ENCODE measurements at places on chromosomes 13 and 19.

GRCh38 chr19:13831537-13832467, 36.6 kb downstream of the ZSWIM4 start:
- DNase-seq, result no peak

DNA sequence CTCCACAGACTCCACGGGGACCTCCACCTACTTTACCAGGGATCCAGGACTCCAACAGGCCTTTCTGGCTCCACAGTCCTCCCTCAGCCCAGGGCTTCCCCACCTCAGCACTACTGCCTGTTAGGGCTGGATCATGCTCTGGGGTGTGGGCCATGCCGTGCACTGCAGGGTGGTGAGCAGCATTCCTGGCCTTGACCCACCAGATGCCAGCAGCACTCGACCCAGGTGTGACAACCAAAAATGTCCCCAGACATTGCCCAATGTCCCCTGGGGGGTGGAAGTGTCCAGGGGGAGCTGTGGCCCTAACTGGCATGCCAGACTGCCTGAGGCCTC, 42.0 kb downstream of the EPS15L1 start:
- DNase-seq, result no peak

GRCh38 chr19:18000915-18001776, 6.8 kb upstream of the ARRDC2 start:
- peak; percentile 96 for DNase-seq

- DNase-seq, result peak; percentile 68
These were observed at the start of gene NOVA2 for GRCh38 chr19:45973553-45974338. NOVA2 (minus strand) TSS chr19:45973865; CDS start chr19:45973351, 514 bp downstream.

GRCh38 chr13:31131470-31131961, 30.2 kb downstream of the HSPH1 start:
- DNase-seq, result no peak

GRCh38 chr19:1945899-1946298, 4.9 kb downstream of the CSNK1G2 start:
- peak; percentile 54 for DNase-seq

GRCh38 chr19:56356944-56357343, 36.4 kb downstream of the ZNF582 start:
- DNase-seq, result no peak

GRCh38 chr19:16893686-16893989, 4.8 kb downstream of the F2RL3 start:
- no peak for DNase-seq

- no peak for DNase-seq
These were observed 111.4 kb downstream of the STOML3 start for GRCh38 chr13:38879278-38879677.

DNA sequence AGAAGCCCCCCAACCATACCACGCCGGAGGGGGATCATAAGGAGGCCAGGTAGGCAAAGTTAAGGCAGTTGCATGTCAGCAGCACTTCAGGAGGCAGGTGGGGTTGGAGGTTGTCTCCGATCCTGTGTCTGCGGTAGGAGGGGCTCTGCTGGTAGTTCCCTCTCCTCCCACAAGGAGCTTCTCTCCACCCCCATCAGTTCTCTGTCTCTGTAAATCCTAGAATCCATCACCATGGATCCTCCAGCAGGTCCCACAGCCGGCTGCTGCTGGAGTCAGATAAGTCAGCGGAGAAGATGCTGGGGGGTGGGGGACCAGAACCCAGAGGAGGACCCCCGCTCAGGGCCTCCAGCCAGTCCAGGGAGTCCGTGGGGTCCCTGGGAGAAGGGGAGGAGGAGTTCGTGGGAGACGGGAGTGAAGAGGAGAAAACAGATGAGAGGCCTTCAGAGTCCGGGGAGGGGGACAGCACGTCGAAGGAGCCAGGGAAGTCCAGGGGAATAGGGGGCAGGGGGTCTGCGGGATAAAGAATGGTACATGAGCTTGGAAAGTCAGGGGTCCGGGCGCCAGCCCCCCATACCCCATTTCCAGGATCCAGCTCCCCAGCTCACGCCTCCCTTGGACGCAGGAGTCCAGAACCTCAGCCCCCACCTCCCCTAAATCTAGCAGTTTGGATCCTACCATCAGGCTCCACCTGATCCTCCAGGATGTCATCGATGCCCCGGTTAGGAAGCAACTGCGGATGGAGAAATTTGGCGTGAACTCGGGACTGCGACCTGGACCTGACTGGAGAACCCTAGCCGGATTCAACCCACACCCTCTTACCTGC, 6.3 kb downstream of the MAMSTR start:
- no peak for DNase-seq

- DNase-seq, result no peak
These were observed 1003.2 kb upstream of the PCDH20 start for GRCh38 chr13:62418872-62419271.

GRCh38 chr19:1181606-1182005, 7.5 kb upstream of the SBNO2 start:
- DNase-seq, result no peak

DNA sequence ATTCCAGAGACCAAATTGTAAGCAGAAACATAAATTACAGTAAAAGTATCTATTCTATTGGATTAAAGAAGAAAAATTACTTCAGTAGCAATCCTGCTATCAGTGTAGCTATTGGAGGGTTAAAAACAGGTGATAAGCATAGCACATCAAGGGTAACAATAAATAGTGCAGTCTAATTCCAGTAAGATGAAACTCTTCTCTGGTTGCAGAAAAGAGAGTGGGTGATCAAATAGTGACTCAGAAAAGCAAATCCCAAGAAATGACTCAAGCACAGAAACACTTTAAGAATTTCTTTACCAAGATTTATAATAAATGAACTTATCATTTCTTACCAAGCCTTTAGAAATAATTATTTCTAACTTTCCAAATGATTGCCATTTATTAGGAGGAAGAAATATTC, 135.7 kb downstream of the LMO7 start:
- no peak for DNase-seq

DNA sequence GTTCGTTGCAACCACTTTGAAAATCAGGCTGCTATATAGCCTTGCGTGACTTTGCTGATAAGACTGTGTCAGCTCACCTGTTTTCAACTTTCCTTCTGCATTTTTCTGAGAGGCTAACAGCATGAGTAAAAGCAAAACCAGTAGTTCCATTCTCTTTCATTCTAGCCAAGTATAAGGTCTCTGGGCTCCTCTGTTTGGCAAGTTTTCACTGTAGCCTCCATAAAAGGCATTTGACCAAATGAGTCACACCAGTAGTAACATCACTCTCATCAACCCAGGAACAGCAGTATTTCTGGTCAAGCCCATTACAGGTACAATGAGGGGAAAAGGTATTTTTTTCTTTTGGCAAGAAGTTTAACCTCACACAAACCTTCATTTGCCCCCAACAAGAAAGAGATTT, 1149.8 kb upstream of the MIR17HG start:
- DNase-seq, result no peak

GRCh38 chr19:4120559-4121272, 3.2 kb downstream of the MAP2K2 start:
- DNase-seq, result no peak

- DNase-seq, result no peak
These were observed 135.1 kb downstream of the SIPA1L3 start for GRCh38 chr19:38042132-38042531.

DNA sequence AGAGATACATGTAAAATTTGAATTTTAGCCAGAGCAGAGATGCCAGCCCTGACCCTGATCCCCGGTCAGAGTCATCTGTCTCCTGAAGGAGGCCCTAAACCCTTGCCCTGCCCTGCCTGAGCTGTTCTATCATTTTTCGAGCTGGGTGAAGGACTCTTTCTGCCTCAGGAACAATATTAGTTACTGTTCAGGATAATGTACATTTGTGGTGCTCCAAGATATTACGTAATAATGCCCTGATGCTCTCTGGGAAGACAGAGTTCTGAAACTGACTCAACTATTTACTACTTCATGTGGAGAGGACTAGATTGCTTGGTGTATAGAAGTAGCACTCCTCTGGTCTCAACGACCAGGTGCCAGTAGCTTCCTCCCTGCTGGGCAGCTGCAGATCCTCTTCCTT, 37.9 kb upstream of the UBL3 start:
- no peak for DNase-seq

DNA sequence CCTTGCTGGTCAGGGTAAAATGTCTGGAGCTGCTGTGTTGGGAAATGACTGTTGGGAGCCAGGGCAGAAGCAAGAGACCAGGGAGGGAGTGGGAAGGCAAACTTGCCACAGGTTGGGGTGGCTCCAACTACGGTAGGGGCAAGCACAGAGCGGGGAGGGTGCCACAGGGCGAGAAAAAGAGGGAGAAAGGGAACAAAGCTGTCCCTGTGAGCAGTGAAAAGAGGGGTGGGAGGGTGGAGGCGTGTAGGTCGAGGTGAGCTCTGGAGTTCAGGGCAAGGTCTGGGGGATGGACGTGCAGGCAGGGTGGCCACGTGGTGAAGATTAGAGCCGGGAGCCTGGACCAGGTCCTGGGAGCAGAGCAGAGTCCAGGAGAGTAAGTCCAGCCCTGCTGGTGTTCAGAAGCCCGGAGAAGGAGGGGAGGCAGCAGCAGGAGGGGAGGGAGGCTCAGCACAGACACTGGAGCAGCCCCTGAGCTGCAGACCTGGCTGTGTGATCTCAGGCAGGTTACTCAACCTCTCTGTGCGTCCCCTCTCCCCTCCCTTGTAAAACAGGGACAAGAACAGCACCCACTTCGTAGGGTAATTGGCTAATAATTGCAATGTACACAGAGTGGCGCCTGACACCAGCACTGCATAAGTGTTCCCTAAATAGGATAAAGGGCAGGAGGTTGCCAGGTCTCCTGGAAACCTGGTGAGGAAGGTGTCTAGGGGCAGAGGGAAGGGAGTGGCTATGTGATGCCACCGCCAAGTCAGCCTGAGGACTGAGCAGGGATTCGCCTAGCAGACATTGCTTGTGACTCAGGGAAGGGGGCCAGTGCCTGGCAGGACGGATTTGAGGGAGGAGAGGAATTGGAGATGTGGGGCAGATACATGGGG, 3.2 kb upstream of the POLR2E start:
- no peak for DNase-seq

DNA sequence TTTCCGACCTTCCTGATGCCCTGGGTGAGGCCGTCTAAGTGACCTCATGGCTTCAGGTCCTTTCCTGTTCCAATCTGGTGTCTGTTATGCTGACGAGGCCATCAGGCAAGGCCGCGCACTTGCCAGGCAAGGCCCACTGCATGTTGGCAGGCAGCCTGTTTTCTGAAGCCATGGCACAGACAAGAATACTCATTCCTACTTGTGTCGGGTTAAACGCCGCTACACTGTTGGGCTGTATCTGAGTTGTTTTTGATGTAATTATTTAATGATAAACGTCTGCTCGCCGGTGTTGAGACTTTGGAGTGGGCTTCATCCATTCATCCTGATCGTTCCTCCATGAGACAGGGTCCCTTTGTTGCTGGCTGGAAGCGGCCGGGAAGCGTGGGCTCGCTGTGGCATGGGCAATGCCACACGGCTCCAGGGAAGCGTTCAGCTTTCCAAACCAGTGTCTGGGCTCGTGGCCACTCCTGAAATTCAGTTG, 92.1 kb downstream of the ATP11A start:
- no peak for DNase-seq

GRCh38 chr13:72145383-72145782, 278.4 kb upstream of the DACH1 start:
- no peak for DNase-seq

DNA sequence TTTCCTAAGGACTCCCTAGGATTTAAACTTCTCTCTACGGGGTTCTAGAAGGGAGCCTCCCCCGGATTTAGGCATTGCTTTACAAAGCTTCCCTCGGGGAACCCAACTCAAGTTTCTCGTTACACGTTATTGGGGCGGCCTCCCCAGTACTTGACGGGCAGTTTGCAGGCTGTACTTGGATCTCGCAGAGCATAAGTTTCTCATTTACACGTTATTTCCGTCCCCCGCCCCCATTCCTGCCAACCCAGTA, 584 bp downstream of the SMG9 start:
- no peak for DNase-seq

GRCh38 chr19:54551950-54552912, 21.4 kb upstream of the LILRA2 start:
- no peak for DNase-seq

GRCh38 chr19:38045554-38046253, 138.7 kb downstream of the SIPA1L3 start:
- DNase-seq, result no peak

GRCh38 chr13:57673197-57673596, 41.7 kb downstream of the PCDH17 start:
- DNase-seq, result no peak

DNA sequence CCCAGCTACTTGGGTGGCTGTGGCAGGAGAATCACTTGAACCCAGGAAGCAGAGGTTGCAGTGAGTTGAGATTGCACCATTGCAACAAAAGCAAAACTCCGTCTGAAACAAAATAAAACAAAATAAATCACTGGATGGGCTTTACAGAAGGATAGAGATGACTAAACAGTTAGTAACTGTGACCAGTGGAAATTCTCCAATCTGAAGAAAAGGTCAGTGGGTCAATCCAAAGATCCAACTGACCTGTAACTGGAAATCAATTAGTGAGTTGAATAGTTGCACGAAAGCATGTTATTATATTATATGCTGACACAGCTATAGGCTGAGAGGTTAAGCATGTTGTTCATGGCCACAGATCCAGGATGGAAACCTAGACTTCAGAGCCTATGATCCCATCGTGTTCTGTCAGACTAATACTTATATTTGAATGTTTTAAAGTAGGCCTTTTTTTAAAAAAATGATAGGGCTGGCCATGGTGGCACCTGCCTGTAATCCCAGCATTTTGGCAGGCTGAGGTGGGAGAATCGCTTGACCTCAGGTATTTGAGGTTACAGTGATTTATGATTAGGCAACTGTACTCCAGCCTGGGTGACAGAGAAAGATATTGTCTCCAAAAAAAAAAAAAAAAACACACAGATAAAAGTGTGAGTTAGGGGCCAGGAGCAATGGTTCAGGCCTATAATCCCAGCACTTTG, 1.4 kb downstream of the ECH1 start:
- DNase-seq, result no peak

- DNase-seq, result no peak
These were observed 92.7 kb downstream of the ZNF737 start for GRCh38 chr19:20472854-20473253.

DNA sequence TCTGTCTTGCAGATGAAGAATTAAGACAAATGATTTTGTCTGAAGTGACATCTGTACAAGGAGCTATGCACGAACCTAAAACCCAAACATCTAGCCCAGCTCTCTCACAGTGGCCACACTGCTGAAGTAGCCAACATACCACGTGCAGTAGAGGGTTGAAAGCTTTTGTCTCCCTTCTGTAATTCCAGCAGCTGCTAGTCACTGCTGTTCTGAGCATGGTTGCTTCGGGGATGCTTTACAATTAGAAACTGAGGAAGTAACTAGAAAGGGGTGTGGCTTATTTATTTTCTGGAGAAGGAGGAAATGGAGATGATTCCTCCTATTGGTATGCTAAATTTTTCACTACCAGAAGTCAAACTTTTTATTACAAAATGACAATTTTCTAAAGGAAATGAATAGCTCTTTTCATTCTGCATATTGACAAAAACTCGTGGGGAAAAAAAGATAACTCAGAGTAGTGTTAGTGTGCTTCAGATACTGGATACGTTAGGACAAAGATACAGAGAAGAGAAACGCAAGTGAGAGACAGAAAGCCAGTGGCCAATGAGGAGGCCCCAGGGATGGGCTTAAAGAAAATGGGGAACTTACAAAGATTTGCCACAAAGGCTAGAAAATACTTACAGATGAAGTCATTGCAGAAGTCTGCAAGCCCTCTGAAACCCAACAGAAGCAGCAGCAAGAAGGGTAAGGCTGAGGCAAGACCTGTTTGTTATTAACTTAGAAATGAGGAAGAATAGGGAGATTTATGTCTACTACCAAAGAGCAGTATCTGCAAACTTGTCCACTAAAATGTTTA, 192.7 kb upstream of the MIR17HG start:
- DNase-seq, result no peak
